ENCODE measurements at places on chromosomes 3 and 15.

DNA sequence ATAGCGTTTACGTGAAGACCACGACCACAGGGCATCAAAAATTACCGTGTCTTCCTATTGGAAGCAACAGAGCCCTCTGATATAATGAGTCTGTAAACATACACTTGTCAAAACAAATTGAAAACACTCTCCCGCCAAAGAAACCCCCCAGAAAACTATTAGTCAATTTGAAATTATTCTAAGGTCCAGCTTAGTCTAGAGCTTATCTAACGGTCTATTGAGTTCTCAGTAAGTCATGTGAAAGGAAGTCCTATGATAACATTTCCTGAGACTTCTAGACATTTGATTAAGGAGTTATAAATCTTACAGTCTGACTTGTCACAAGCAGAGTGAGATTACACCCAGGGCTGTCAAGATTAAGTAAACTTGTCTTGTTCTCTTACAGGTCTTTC is 356.3 kb downstream of the FOXP1 start:
- no peak for DNase-seq

GRCh38 chr15:58755956-58756355 is 6.4 kb upstream of the ADAM10 start:
- DNase-seq = no peak

GRCh38 chr3:115239717-115240116 is 92.6 kb upstream of the ZBTB20 start:
- DNase-seq = peak; percentile 96

- no peak for DNase-seq
Observed at GRCh38 chr15:38283010-38283409, 30.4 kb downstream of the SPRED1 start.

DNA sequence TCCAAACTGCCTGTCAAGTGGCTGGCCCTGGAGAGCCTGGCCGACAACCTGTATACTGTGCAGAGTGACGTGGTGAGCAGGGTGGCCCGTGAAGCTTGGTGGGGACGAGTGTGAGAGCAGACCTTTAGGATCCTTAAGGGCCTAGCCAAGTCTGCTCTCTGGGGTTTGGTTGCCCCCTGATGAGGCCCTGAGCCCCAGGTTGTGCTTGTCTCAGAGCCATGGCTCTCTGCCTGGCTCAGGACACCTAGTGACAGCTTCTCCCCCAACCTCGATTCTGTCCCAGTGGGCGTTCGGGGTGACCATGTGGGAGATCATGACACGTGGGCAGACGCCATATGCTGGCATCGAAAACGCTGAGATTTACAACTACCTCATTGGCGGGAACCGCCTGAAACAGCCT is 14.4 kb downstream of the TYRO3 start:
- no peak for DNase-seq

DNA sequence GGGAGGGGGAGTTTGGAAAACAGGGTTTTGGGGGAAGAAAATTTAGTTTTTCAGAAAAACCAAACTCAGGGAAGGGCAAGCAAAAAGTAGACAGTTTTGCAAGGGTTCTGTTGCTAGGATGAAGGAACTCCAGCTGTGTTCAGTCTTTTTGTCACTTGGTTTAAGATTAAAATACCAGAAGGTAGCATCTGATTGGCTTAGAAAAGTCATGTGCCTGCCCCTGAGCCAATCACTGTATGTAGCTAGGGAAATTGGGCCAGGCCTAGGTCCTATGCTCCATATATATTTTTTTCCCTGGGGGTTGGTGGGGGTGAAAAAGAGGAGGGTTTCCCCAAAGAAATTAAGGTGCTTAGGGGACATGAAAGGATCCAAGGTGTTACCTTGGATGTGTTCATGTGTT is 24.3 kb downstream of the CLDN11 start:
- DNase-seq = no peak

GRCh38 chr3:93992207-93992606 is 12.3 kb downstream of the ARL13B start:
- no peak for DNase-seq

DNA sequence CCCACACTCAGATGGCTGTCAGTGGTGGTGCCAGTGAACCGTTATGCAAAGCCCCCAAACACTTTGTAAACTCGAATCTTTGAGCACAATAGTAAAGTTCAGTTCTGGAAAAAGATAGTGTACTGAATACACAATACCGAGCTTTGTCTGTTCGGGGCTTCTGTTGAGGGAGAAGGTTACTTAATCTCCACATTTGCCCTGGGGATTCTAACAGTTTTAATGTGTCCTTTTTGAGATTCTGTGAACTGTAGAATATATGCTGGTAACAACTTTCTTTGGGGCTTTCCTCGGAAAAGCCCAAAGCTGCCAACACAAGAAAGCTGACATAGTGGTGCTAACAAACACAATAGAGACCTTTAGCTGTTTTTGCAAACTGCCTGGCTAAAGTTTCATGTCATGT is 686.5 kb downstream of the ROBO1 start:
- DNase-seq = no peak

GRCh38 chr3:118938183-118938961 is 96.3 kb downstream of the IGSF11 start:
- peak; percentile 3 for DNase-seq

- DNase-seq = no peak
Observed at GRCh38 chr3:169864270-169864669, 5.5 kb downstream of the LRRC31 start.

GRCh38 chr3:127791221-127791913 is 30.9 kb downstream of the MGLL start:
- peak; percentile 78 for DNase-seq

DNA sequence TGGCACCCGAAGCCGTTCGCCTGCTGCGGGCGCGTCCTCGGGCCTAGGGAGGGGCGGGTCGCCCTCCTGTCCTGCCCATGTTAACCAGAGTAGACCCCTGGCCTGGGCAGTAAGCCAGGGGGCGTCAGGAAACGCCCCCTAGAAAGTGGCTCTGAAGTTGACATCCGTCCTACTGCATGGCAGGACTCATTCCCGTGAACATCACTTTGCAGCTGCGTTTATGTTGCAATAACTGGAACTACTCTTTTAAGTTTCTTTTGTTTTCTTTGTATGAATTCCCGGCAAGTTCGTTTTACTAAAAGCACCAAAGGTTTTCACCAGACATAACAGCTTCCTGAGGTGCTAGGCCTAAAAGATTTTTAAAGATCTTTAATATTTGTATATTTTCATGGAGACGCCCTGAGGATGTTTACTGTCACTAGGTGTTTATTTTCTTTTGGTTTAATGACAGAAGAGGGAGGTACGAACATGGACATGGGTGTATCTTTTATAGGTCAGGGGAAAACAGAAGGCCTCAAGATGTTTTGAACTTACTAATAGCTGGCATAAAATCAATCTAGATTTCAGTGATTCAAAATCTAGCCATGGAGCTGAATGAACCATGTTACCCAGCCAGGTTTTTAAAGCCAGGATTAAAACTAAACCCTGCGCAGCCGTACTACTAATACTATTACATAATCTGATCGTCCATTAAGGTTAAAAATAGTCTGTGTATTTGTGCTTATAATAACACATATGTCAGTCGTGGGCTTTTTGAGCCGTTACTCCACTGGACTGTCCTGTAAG is 1.0 kb downstream of the C15orf61 start:
- no peak for DNase-seq

GRCh38 chr3:105495021-105495420 is 128.3 kb downstream of the ALCAM start:
- peak; percentile 74 for DNase-seq

DNA sequence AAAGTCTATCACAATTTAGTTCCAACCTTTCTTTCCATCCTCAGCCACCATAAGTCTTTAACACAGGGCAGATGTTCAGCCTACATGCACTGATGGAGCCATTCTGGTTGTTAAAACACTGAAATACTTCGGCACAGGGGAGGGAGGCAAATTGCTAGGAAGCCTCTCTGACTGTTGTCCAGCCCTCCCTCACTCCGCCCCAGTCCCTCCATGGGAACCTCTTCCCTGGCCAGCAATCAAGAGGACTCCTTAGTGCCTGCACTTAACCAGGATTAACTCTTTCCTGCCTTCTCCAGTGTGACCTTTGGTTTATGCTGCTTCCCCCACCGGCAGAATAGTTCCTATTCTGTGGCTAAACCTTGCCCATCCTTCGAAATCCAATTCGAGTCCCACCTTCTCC is 47.0 kb upstream of the USP3 start:
- DNase-seq = no peak

DNA sequence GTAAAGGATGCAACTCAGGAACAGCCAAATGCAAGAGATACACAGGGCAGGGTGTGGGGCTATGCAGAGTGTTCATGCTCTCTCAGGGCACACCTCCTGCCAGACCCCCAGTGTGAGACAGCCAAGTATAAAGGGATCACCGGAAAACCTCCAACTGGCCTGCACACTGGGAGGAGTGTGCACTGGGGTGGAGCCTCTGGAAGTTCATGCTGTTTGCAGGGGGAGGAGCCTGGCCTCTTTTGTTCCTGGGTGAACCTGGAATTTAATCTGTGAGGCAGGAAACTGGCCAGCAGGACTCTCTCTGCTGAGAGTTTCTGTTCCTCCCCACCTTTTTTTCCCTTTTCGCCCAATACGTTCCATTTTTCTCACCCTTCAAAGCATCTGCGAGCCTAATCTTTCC is 204.1 kb downstream of the WNT5A start:
- DNase-seq = no peak

GRCh38 chr15:58576657-58577056 is 144.9 kb downstream of the LIPC start:
- no peak for DNase-seq

DNA sequence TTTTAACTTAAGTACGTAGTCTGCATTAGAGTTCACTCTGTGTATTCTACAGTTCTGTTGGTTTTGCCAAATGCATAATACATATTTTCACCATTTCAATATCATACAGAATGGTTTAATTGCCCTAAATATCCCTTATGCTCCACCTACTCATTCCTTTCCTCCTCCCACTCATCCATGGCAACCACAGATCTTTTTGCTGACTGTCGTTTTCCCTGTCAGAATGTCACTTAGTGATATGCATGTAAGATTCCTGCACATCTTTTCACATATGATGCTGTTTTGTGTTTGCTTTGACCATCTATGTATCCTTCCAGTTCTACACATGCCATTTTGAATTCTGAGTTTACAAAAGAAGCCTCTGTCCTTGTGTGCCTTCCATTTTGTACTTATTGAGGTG is 36.7 kb downstream of the EPHA3 start:
- no peak for DNase-seq
